ENCODE measurements at places on chromosomes 4 and X. TPM values are rescaled to one million over a fixed set of nuclear protein-coding genes. Genes with fewer than 3 reads are reported as not detected.

- peaks cover 15% of the 10 kb centered on the region for H3K4me1 ChIP-seq
- no peak overlapping the region for H3K27ac ChIP-seq
- H3K36me3 ChIP-seq: no peaks in the 10 kb centered on the region
- H3K27me3 ChIP-seq: no peaks in the 10 kb centered on the region
- no peak for DNase-seq
- no peak overlapping the region for H3K4me3 ChIP-seq
Measured at GRCh38 chrX:10064736-10065135, 92.0 kb upstream of the CLCN4 start.

Gene TMPRSS11D
- total RNA-seq: not detected

DNA sequence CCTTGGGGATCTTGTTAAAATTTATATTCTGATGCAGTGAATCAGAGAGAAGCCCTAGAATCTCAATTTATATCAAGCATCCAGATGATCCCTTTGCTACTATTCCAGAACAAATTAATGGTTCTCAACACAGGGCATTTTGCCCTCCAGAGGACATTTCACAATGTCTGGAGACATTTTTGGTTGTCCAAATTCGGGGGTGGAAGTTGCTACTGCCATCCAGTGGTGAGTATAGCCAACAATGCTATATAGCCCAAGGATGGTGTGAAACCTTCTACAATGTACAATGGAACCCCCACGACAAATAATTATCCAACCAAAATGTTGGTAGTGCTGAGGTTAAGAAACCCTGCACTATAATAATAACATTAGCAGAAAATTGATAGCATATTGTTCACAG lies 2440.0 kb downstream of the PCDH7 start:
- H3K27me3 ChIP-seq: no peaks in the 10 kb centered on the region

DNA sequence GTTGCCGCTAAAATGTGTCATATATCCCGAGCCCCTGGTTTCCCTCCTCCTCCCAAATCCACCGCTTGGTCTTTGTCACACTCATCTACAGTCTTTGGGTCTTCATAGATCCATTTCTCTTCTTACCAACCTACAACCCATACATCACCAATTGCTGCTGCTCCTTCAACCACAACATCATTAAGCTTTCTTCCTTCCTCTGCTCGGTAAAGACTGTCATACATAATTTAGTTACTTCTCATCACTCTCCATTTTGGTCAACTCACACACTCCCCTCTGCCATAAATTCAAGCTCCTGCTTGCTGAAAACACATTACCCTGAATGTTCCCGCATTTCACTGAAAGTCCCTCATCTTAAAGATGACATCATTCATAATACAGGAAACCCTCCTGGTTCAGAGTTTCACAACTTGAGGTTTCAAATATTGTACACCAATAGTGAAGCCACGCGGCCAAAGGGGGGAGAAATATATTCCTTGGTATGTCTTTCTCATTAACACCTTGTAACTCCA lies 1.7 kb upstream of the DCTD start:
- peak overlapping the region; percentile 24 for H3K27ac ChIP-seq
- no peaks in the 10 kb centered on the region for H3K36me3 ChIP-seq
- H3K27me3 ChIP-seq: no peaks in the 10 kb centered on the region

Gene HS3ST1
- total RNA-seq: 4.2 TPM

DNA sequence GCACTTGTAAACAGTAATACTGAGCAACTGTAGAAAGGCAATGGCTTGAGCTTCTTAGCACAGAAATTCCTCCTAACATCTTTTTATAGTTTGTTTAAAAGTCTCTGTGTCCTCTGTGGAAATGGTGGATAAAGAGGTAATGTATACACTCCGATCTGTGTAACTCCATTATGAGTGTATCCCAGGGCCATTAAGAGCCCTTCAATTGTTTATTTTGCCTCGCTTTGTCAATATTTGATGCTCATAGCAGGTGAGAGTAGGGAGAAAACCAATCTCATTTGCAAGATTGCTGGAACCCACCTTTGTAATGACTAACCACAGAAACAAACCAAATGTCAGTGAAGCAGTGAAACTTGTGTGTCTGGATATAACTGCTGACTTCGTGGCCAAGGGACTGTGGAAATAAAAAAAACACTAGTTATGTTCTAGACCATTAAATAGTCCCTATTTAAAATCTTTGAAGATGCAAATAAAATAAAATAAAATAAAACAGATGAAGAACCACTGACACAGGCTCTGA lies 598.2 kb upstream of the BOD1L1 start:
- H3K4me3 ChIP-seq: no peak overlapping the region
- H3K27ac ChIP-seq: no peak overlapping the region
- no peaks in the 10 kb centered on the region for H3K4me1 ChIP-seq
- no peak for DNase-seq
- no peaks in the 10 kb centered on the region for H3K27me3 ChIP-seq

Gene IRF2
- total RNA-seq: 9.2 TPM

Gene CRMP1
- not detected for total RNA-seq

DNA sequence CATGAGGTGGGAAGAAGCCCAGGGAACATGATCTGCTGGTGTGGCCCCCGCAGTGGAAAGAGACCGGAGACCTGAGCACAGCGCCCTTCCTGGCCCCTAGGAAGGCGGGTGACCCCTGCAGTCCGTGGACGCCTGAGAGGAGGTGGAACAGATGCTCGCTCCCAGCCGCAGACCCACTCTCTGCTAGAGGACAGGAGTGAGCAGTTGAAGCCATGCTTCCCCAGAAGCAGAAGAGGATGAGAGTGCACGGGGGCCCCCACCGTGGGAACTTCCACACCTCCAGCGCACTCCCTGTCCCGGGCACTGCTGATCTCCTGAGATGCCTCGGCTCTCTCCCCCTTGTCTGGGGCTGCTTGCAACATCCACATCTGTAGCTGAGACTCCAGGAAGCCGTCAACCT lies 62.2 kb downstream of the GPR143 start:
- no peaks in the 10 kb centered on the region for H3K36me3 ChIP-seq
- DNase-seq: no peak
- no peak overlapping the region for H3K27ac ChIP-seq

DNA sequence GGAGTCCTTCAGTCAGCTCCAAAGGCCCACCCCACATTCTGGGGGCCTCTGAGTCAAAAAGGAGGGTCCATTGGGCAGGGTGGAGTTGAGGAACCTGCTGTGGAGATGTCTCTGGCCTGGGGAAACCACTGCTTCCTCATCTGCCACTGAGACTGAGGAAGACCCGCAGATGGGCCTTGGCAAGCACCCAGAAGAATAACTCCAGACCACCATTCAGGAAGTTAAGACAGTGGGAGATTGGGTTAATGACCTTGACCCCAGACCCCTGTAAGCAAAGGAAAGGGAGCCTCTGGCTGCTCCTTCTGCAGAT lies 8.1 kb upstream of the HSD17B10 start:
- no peak overlapping the region for H3K27ac ChIP-seq
- no peak overlapping the region for H3K4me3 ChIP-seq
- H3K27me3 ChIP-seq: no peaks in the 10 kb centered on the region
- H3K4me1 ChIP-seq: no peaks in the 10 kb centered on the region
- no peak for DNase-seq

DNA sequence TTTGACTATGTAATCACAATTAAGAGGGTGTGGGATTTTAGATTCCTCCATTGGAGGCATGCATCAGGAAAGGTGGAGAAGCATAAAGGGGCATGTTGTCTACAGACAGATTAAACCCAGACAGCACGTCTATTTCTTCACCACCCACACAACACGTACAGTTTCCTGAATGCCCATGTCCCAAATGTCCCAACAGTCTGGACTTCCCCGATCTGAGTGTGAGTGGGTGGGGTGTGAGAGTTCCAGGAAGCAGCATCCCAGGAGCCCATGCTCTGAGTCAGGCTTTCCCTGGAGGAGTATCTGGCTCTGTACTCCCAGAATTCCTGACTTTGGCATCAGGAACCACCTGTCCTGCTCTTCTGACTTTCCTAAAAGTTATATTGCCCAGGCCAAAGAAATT lies 30.8 kb upstream of the NDP start:
- H3K4me3 ChIP-seq: no peak overlapping the region
- no peaks in the 10 kb centered on the region for H3K27me3 ChIP-seq
- H3K36me3 ChIP-seq: no peaks in the 10 kb centered on the region

GRCh38 chrX:16067886-16068515 lies 55.4 kb upstream of the GRPR start:
- H3K36me3 ChIP-seq: no peaks in the 10 kb centered on the region
- no peak overlapping the region for H3K4me3 ChIP-seq
- no peaks in the 10 kb centered on the region for H3K27me3 ChIP-seq
- no peak for DNase-seq
- H3K4me1 ChIP-seq: no peaks in the 10 kb centered on the region

Gene PAGE2
- not detected for total RNA-seq

DNA sequence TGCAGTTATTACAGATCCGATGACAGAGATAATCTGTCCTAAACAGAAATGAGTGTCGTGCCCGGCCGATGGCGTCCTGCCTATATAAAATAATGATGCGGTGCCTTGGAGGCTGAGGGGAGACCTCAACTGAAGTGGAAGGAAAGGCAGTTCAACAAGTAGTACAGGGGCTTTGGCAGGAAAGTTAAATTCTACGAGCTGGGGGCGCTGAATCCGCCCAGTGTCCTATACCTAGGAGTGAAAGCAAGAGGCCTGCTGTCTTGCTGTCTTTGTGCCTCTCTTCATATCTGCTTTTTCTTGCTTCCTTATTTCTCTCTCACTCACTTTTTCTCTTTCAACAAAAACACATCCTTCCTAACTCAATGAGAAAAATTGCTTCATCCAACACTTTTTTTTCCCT lies 82.2 kb upstream of the PRPS2 start:
- H3K27ac ChIP-seq: no peak overlapping the region
- H3K27me3 ChIP-seq: no peaks in the 10 kb centered on the region
- no peak for DNase-seq
- H3K4me1 ChIP-seq: no peaks in the 10 kb centered on the region
- H3K36me3 ChIP-seq: no peaks in the 10 kb centered on the region
- H3K4me3 ChIP-seq: no peak overlapping the region

- peak; percentile 13 for DNase-seq
- no peaks in the 10 kb centered on the region for H3K36me3 ChIP-seq
- H3K4me1 ChIP-seq: peaks cover 13% of the 10 kb centered on the region
- H3K27ac ChIP-seq: no peak overlapping the region
- H3K4me3 ChIP-seq: no peak overlapping the region
Measured at GRCh38 chr4:83362492-83363329, 28.1 kb upstream of the HPSE start.

DNA sequence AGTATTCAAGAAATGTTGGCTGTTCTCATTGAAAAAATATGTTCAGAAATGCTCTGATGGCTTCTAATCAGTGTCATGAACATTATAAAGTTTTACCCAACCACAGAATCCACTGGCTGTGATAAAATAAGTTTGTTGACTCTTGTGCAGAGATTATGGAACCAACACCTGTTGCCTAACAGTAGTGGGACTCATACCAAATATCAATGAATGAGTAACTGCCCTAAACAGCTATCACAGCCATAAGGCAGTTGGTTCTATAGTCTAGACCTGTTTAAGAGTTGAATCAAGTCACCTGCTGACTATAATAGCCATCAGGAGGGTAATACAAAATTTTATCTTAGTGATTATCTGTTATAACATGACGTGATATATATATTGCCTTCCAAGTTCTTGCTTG lies 168.3 kb downstream of the ATOH1 start:
- H3K27ac ChIP-seq: no peak overlapping the region
- H3K4me3 ChIP-seq: no peak overlapping the region
- H3K4me1 ChIP-seq: no peaks in the 10 kb centered on the region
- DNase-seq: no peak
- no peaks in the 10 kb centered on the region for H3K27me3 ChIP-seq
- H3K36me3 ChIP-seq: no peaks in the 10 kb centered on the region

DNA sequence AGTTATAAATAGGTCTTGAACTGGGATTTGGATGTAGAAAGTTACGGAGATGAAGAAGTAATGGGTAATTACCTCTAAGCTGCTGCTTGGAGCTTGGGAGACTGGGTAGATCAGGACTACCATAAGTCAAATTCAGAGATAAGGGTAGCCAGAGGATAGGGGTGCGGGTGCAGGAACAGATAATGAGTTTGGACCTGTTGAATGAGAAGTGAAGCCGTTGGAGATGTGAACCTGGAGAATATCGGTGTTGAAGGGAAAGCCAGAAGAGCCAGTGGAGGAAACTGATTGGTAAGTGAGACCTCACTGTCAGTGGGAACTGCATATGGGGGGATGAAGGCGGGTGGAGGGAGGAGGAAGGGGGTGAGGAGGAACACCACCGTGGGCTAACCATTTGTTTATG lies 618 bp upstream of the FOXO4 start:
- H3K27me3 ChIP-seq: no peaks in the 10 kb centered on the region
- H3K27ac ChIP-seq: peak overlapping the region; percentile 57
- H3K36me3 ChIP-seq: no peaks in the 10 kb centered on the region
- H3K4me1 ChIP-seq: no peaks in the 10 kb centered on the region

- peak overlapping the region; percentile 68 for H3K27ac ChIP-seq
- H3K36me3 ChIP-seq: no peaks in the 10 kb centered on the region
- no peaks in the 10 kb centered on the region for H3K27me3 ChIP-seq
- H3K4me3 ChIP-seq: peak overlapping the region; percentile 53
Measured at GRCh38 chrX:15492469-15492868, 664 bp downstream of the PIR start.

DNA sequence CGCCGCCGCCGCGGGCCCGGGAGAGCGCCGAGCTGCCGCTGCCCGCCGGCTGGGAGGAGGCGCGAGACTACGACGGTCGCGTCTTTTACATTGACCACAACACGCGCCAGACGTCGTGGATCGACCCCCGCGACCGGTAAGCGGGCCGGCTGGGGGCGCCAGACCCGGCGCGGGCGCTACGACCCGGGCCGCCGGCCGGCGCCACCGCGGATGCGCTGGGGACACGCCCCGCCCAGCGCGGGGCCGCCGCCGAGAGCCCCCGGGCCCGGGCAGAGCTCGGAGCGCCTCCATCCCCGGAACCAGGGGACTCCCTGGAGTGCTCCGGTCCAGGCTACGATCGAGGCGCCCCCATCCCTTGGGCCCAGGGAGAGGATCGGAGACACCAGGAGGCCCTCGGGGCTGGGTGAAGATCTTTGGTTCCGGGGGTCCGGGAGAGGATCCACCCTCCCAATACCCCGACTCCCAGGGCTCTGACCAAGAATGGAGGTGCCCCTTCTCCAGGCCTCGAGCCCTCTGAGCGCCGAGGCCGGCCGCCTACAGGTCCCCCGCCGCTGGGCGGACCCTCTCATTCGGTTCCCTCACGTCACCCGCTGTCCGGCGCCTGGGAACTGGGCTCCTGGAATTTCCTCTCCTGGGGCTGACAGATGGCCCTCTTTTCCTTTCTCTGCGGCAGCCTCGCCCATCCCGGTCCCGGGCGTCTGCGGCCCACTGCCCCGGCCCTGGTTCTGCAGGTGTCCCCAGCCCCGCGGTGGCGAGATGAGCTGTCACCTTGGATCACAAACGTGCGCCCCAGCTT lies 48.8 kb downstream of the CLDN34 start:
- peaks cover 10% of the 10 kb centered on the region for H3K4me1 ChIP-seq
- peak overlapping the region; percentile 59 for H3K4me3 ChIP-seq
- H3K36me3 ChIP-seq: no peaks in the 10 kb centered on the region
- DNase-seq: no peak

Gene SLC4A4
- 0.29 TPM for total RNA-seq

Gene PABPC1L2A
- not detected for total RNA-seq
